Right ventricle myocardium inferior (tissue), 1 donor: ENCODE measurements at places on chromosomes 6 and 20. TPM values are rescaled to one million over a fixed set of nuclear protein-coding genes. Genes with fewer than 3 reads are reported as not detected.
A peak's percentile ranks its signal among the peaks of the same experiment; 100 is the strongest.

The GNMT gene
- total RNA-seq, result 0.97 TPM

The DDX27 gene
- 15.8 TPM for total RNA-seq

The SIRPB2 gene
- 4.0 TPM for total RNA-seq

DNA sequence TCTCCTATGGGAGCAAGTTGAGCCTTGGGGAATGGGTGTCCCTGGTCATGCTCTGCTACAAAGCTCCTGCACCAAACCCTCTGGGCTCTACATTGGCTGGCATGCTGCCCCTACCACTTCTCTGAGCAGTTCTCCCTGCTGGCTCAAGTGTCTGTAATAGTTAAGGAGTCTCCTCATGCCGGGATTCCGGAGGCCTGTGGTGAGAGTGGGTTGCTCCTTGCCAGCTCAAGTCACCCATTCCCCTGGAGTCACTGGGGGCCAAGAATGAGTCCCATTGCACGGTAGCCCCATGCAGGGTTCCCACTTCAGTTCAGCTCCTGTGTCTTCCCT is 173.9 kb downstream of the PRDM13 start:
- DNase-seq, result no peak

- no peak for DNase-seq
Observed at GRCh38 chr6:75210885-75211739, 5.3 kb upstream of the COL12A1 start.

GRCh38 chr6:134378426-134378825 is 60.5 kb upstream of the SGK1 start:
- DNase-seq, result no peak

The MAS1L gene
- not detected for total RNA-seq

DNA sequence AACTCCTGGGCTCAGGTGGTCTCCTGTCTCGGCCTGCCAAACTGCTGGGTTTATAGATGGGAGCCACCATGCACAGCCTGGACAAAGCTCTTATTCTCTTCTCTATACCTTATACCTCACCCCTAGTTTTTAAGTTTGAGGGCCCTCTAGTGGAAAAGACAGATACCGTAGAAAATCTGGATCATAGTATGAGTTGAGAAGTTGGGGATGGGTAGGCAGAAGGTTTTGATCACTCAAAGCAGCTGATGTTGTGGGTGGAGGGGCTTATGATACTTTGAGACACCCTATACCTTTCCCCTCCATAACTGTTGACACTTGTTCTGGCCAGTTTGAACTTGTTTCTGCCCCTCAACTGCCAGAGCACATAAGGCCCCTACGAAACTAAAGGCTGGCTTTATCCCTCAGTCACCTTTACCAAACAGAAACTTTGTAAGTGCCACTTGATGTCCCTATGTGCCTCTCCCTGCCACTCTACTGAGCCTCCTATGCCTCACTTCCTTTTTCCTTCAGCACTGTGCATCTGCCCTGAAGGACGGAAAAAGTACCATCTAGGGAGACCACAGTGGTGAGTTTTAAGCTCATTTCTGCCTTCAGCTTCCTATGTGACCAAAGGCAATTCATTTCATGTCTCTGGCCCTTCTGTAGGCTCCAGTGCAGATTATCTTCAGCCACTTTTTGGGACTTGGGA is 28.6 kb downstream of the RALY start:
- no peak for DNase-seq

The SLC17A1 gene
- not detected for total RNA-seq

GRCh38 chr6:103280417-103280816 is 1579.3 kb downstream of the HACE1 start:
- DNase-seq, result no peak

DNA sequence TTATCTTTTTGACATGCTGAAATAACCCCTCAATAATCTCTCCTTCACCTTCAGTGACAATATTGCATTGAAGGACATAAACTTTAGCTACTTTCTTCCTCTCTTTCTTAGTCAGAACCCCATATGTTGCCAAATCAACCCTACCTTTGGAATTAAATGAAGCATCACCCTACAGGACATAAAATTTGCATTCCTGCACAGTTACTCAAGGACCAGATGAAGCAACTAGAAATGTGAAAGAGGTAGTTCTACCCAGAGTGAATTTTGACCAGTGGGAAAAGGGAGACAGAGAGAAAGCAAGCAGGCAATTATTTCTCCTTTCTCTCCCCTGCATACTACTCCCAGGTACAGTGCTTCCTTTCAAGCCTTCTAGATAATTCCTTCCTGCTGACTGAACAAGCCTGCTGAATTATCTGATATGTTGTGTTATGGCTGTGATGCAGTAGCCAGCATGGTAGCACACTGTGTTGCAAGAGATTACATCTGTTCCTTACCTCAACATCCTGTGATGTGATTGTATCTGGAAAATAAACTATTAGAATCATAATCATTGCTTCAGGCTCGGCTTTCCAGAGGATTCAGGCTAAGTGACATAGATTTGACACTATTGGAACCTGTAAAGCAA is 16.6 kb downstream of the TENT5A start:
- no peak for DNase-seq

The CRISP3 gene
- total RNA-seq, result not detected

- DNase-seq, result no peak
Observed at GRCh38 chr6:141541581-141542324, 591.0 kb upstream of the GJE1 start.

DNA sequence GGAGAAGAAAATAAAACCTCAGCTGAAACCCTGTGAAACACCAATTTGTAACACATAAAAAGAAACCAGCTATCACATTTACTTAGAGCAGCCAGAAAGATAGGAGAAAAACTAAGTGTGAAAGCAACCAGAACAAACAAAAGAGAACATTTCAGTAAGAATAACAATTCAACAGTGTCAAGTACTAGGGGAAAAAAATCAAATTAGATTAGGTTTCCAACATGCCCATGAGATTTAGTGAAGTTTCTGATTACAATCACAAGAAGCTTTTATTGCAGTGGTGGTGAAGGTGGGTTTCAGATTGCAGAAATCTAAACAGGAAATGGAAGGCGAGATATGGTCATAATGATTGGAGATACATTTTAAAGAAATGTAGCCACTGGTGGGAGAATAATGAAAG is 22.1 kb upstream of the TRDN start:
- no peak for DNase-seq

The CDH26 gene
- 2.3 TPM for total RNA-seq

DNA sequence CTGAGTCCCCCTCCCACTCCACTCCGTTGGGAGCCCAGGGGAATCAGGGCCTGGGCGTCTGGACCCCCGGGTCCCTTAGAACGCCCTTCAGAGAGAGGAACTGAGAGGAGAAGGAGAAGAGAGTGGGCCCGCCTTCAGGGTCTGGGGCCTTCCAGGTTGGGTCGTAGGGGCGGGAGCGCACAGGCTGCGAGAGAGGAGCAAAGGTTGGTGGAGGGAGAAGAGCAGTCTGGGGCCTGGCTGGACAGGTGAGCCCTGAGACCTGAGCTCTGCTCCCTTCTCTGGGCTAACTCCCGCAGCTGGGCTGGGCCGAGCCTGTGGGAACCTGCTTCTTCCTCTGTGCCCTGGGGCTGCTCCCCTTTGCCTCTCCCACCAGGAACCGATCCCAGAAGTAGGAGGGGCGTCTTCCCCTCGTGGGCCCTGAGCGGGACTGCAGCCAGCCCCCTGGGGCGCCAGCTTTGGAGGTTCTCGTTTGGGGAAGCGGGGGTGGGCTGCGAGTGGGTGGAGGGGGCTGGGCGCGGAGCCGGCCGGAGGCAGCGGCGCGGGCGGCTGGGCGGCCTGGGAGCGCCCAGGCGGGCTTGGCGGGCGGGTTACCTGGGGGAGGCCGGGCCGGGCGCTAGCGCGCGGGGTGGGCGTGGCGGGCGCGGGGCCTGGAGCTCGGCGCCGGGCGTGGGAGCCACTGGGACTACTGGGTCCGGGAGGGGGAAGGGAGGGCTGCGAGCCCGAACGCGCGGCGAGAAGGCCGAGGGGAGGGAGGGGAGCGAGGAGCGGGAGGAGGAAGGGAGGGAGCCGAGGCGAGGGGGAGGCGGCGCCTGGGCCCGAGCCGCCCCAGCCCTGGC is at the start of gene DDR1:
Gene DDR1 (plus strand): TSS at position 835 of the 836 bp plus-strand sequence. CDS start 4,211 bp downstream, outside the sequence.
- peak; percentile 83 for DNase-seq

DNA sequence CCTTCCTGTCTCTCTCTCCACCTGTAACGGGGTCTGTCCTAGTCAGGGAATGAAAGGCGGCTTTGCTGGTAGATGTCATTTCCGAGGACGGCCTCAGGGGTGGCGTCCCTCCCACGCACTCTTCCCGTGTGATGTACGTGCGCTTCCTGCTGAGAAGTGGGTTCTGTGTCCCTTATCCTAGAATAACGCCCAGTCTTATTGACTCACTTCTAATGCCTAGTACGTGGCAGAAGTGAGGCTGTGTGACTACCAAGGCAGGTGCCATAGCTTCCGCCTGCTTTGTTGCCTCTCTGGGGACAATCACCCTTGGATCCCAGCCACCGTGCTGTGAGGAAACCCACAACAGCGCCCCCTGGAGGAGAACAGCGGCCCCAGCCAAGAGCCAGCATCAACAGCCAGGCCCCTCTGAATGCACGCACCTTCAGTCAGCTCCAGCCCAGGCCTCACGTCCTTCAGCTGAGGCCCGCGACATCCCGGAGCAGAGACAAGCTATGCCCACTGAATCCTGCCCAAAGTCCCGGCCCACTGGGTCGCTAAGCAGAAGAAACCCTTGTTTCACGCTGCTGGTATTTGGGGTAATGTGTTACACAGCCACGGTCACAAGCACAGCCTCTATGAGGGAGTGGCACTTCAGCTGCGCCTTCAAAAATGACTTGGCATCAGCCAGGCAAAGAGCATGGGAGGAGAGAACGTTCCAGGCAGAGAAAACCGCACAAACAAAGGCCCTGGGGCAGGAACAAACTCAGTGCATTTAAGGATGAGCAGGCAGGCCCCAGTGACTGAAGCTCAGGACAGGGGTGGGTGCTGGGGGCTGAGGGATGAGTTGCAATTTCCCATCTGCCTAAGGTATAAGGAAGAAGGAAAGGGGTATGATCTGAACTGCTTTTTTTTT is 224.2 kb downstream of the NFATC2 start:
- no peak for DNase-seq

GRCh38 chr20:49831770-49832631 is 19.4 kb downstream of the SLC9A8 start:
- DNase-seq, result no peak

DNA sequence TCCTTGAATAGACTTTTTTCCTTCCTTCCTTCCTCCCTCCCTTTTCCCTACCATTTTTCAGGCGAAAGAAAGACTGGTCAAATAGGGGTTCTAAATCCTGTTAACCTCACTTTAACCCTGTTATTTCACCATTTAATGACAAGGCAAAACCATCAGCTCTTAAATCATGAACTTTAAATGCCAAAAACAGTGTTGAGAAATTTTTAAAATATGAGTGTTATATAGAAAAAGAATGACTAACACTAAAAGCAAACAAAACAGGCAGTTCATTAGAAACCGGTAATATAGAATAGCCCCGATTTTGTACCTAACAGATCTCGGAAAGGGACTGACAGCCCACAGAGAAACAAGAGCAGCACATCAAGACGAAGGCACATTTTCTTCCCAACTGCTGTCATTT is 57.4 kb upstream of the CEP85L start:
- no peak for DNase-seq

DNA sequence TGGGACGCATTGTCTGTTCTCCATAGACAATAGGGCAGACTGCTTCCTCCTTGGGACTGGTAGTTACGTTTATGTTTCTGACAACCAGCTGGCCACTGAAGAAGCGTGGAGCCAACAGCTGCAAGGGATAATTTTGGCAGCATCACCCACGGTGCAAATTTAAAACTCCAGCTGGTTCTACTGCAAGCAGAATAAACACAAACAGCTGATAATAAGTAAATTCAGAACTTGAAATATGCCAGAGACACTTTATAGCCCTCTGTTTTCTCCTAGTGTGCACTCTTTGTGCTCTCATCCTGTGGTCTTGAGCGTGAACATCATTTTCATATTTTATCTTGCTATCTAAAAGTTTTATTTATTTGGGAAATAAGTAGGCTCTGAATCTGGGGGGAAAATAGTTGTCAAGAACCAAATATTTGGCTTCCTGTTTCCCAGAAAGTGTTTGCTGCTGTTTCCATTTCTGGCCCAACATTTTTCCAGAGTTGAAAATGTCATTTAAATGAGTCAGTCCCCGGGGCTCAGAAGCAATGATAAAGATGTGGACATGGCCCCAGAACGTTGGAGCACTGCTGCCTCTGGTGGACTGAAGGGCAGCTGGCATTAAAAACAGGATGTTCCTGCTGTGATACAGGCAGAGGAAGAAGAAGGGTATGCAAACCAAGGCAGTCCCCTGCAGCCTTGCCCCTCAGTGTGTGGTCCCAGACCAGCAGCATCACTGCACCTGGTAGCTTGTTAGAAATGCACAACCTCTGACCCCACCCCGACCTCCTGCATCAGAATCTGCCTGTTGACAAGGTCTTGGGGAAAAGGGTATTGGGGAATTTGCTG is 12.5 kb upstream of the THBD start:
- no peak for DNase-seq

DNA sequence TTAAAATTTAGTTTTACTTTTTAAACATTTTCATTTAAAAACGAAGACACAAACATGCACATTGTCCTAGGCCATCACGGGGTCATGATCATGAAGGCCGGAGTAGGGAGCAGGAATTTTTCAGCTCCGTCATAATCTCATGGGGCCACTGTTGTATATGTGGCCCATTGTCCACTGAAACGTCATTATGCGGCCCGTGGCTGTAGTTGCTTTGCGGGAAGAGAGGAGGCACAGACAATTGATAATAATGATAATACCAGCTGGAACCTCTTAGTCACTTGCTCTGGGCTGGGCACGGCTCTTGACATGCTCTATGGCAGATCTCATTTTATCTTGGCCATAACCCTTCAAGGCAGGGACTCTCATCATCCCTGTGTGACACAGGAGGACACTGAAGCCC is 56.5 kb upstream of the FNDC1 start:
- no peak for DNase-seq

DNA sequence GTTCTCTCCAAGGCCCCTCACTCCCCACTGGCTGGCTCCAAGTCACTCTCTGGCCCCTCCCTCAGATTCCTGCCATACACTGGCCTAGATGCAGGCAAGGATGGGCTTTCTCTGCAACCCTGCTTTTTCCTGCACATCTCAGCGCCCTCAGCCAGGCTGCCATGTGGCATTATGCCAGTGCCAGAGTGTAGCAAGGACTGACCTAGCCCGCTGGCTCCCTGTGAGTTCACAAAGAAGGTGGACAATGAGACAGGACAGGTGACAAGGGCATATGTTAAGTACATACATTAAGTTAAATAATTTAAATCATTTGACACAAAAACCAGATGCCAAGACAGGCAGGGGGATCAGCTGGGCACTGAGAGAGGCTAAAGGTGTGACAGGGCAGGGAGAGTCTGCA is 394.6 kb downstream of the ZFAND3 start:
- no peak for DNase-seq

DNA sequence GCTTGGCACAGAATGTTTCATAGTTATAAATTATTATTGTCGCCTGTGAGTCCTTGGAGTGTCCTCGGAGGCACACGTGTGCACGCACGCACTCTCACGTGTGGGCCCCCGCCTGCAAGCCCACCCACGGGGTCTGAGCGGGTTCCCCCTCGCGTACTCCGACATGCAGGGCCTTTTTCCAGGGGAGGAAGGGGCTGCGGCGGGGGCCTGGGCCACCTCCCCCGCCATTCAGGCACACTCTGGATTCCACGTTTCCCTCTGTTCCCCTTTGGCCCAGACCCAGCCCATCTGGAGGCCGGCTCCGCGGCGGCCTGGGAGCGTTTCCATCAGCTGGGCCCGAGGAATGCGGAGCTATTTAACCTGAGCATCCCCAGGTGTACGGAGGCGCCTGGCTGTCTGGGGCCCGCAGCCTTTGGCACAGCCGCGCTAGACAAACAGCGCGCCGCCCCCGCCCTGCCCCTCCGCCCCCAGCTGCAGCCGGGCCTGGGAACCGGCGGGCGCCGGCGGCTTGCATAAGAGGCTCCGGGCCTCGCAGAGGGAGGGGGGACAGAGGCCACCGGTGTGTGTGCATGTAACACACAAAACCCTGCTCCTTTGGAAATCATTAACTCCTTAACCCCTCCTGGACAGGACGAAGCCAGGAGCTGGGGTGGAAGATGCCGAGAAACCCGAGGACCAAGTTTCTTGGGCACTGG is 3.3 kb downstream of the ID1 start:
- peak; percentile 79 for DNase-seq
